ENCODE measurements at places on chromosomes 7 and 10.

DNA sequence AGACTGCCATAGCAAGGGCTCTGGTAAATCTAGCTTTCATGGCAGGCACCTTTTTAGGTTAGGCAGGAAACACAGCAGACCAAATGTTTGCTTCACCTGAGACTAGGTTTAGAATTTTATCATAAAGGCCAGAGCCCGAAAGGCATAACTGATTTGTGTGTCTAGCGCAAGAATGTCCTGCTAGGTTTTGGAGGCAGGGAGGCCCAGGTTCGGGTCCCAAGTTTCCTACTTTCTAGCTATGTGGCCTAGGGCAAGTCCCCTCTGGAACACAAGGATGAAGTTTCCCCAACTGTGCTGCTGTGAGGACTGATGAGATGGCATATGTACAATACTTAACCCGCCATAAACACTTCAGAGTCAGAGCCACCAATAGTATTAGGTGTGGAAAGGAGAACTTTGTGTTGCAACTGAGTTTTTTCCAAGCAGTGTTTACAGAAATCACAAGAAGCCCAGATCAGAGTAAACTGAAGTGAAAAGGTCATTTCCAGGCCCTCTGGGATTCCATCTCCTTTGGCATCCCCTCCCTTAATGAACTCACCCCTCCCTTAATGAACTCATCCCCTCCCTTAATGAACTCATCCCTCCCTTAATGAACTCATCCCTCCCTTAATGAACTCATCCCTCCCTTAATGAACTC, 244.9 kb downstream of the SKAP2 start:
- no peak for DNase-seq

DNA sequence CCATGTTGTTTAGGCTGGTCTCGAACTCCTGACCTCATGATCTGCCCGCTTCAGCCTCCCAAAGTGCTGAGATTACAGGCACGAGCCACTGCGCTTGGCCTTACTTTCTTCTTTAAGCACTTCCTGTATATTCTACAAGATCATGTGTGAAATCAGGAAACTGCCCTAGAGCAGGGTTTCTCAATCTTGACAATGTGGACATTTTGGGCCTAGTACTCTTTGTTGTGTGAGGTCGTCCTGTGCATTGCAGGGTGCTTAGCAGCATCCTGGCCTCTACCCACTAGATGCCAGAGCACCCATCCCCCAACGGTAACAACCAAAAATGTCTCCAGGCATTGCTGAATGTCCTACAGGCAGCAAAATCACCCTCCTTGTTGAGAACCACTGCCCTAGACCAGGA, 24.7 kb downstream of the RRP12 start:
- DNase-seq = no peak

DNA sequence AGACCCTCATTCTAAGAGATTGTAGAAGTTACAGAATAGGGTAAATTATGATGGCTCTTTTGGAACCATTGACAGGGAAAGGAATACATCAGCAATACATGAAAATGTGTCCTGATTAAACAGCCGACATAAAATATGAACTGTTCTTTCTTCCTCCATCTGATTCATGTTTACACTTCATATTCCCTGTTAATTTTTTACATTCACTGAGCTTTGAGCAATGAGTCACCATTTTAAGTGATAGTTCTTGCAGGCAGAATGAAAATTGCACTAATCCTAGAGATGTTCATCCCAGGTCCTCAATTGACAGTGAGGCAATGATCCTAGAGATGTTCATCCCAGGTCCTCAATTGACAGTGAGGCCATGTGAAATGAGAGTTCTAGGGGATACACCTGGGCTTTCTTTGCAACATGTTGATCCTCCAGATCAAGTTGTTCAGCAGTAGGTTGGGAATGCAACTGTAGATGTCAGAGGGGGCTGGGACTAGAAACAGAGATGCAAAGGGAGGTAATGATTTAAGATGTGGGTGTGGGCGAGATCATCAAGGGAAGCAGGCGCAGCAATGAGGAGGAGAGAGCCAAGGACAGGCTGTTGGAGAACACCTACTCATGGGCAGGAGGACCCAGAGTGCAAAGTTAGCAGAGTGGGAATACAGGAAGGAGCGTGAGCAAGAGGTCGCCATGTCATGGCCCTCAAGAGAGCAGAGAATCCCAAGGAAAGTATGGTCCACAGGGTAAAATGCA, 138.7 kb downstream of the ZNF365 start:
- DNase-seq = no peak

GRCh38 chr10:23872290-23872689, 336.6 kb upstream of the KIAA1217 start:
- no peak for DNase-seq

DNA sequence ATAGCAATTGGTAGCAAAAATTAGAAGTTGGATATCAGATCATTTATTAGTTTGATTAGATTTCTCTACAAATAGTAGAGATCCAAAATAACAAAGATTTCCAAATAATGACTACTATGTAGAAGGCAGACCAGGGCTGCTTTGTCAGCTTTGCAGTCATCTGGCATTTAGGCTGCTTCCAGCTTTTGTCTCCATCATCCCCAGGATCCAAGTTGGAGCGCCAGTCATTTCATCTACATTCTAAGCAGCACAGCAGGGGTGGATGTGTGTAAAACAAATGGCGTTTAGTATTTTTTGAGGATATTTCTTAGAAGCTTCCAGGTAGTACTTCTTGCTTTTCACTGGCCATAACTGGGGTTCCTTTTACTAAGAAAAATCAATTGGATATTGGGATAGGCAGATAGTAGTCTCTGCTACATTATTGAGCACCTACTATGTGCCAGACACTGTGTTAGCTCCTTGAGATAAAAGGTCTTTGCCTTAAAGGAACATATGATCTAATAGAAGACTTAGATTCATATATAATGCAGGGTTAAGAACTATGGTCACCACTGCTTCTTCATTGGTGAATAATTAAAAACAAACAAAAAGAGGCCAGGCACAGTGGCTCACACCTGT, 41.5 kb downstream of the TPST1 start:
- DNase-seq = no peak

- DNase-seq = no peak
Measured at GRCh38 chr10:12868229-12868628, 133.3 kb downstream of the CCDC3 start.

- no peak for DNase-seq
Measured at GRCh38 chr7:54253036-54253373, 289.2 kb upstream of the VSTM2A start.

GRCh38 chr10:118342638-118343020, 505 bp upstream of the FAM204A start:
- no peak for DNase-seq

DNA sequence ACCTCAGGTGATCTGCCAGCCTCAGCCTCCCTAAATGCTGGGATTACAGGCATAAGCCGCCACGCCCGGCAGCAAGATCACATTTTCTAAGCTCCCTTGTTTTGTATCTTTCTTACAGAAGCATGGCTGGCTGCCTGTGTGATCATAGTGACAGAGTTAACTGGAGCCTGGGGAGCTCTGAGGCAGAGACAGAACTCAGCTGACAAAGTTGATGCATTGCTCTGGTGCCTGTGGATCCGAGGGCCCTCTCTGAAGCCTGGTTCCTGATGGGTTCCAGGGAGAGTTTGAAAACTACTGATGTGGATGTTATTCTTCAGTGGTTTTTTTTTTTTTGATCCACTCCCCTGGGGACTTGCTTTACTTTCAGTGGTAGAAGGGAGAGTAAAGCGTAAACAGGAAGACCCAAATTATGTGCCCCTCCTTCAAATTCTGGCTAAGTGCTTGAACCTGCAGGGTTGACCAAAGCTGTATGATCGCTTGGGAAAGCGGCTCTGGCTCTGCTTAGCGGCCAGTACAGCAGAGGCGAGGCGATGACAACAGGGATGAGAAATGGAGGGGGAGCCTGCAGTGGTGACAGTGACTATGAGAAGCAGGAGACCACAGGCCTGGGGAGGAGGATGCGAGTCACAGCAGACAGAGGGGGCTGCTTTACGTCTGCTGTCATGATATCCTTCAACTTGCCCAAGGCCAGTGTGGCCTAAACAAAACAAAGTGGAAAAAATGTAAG, 6.8 kb upstream of the EFCAB10 start:
- no peak for DNase-seq

GRCh38 chr7:129750501-129750900, 139.0 kb downstream of the NRF1 start:
- DNase-seq = no peak

DNA sequence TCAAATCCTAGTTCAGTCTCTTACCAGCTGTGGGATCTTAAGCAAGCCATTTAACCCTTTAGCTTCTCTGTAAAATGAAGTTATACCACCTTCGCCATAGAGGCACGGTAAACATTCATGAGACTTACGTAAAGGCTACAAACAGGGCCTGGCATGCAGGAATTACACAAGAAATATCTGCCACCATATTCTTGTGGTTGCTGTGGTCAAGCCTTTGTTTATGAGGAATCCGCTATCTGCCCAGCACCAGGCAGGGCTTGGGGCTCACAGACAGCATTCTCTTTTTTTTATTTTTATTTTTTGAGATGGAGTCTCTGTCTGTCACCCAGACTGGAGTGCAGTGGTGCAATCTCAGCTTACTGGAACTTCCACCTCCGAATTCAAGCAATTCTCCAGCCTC, 9.9 kb downstream of the AIFM2 start:
- no peak for DNase-seq

- peak; percentile 75 for DNase-seq
Measured at GRCh38 chr7:75866489-75867389, 12.1 kb upstream of the RHBDD2 start.

DNA sequence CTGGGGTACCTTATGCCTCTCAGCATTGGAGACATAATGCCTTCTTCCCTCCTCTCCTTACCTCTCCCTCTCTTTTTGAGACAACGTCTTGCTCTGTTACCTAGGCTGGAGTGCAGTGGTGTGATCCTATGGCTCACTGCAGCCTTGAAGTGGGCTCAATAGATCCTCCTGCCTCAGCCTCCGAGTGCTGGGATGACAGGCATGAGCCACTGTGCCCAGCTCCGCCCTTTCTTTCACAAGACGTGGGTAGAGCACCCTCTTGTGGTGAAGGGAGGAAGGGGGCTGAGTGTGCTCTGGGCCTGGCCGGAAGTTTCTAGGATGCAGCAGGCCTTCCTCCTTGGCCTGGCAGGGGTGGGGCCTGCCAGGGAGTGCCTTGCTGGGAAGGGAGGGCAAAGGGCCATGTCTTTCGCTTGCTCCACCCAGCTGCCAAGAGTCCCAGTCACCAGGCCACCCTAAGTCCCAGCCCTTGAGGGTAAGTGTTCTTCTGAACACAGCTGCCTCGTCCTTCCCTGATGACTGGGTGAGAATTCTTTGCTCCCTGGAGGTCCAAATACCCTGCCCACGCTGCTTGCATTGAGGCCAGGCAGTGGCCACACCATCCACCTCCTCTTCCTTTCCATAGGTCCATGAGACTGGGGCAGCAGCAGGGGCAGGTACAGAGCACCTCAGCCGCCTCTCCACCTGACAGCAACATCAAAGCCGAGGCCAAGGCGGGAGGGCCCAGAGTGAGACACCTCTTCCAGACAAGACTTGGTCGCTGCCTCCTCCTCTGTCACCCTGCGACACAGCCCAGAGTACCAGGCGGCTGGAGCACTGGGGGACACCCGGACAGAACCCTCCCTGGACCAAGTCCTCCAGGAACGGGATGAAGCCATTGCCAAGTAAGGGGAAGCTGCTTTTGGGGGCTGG, 3.7 kb downstream of the ABHD11 start:
- DNase-seq = peak; percentile 94

Data from Panc1 (cell line).